ENCODE measurements at places on chromosomes 11 and 22. TPM values are rescaled to one million over a fixed set of nuclear protein-coding genes. Genes with fewer than 3 reads are reported as not detected.

DNA sequence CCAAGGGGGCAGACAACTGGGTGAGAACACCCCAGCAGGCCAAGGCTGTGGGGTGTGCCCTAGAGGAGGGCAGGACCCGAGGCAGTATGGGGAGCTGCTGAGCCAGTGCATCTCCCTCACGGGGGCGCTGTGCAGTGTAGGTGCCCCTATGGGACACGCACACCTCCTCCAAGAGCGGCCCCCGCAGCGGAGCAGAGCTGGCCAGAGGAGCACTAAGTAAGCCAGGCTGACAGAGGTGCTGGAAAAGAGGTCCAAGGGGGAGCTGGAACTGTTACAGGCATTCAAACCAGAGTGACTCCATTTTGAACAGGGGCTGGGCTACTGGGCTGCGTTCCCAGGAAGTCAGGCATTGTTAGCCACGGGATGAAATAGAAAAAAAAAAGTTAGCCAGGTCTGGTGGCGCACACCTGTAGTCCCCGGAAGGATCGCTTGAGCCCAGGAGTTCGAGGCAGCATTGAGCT lies 41.8 kb downstream of the TST start:
- peak; percentile 55 for DNase-seq
- H3K4me1 ChIP-seq = peaks cover 11% of the 10 kb centered on the region
- peak overlapping the region; percentile 88 for H3K27ac ChIP-seq
- H3K36me3 ChIP-seq = no peaks in the 10 kb centered on the region
- H3K4me3 ChIP-seq = peak overlapping the region; percentile 97
- H3K27me3 ChIP-seq = peaks cover 9% of the 10 kb centered on the region

DNA sequence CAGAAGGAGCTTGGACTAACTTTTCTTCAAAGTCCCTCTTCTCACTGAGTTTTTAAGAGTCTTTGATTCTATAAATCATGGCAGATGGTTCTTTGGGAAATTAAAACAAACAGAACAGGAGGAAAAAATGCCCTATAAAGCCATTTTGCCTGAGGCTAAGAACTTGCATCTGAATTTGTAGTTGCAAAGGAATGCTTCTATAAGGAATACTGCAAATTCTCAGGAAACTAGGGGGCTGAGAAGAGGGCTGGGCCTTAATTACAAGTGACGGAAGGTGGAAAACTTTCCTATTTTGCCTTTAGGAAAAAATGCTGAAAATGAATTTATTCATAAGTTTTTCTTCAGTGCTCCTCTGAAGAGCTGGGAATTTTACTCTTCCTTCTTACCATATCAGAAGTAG lies 90.0 kb upstream of the NARS2 start:
- H3K27ac ChIP-seq = no peak overlapping the region
- peaks cover 26% of the 10 kb centered on the region for H3K27me3 ChIP-seq
- H3K36me3 ChIP-seq = peaks cover 2% of the 10 kb centered on the region
- no peaks in the 10 kb centered on the region for H3K4me1 ChIP-seq
- DNase-seq = no peak

DNA sequence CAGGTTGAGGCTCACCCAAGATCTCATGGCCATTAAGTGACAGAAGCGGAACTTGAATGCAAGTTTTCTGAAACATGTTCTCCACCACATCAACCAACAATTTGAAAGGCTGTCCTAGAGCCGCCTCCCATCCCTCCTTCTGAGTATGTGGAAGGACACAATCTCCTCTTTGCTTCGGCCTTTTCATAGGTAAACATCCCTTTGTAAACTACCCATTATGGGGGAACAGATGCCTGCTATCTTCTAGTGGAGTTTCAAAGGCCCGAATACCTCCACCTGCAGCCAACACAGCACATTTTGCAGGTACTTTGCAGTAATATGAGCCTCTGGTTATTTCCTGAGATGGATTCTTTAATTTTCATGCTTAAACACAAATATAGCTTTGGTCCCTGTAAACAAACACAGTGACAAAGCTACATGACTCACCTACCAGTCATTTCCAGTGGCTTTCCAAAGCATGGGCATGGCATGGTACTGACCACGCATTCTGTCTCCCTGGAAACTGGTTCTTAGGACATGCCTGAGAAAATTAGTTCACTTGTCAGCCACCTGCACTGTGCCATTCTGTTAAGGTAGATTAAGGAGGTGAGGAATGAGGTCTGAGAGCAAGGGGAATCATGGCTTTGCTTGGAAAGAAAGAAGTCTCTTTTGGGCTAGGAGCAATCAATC lies 60.2 kb downstream of the EHF start:
- no peaks in the 10 kb centered on the region for H3K4me1 ChIP-seq
- no peak for DNase-seq
- H3K4me3 ChIP-seq = no peak overlapping the region
- no peak overlapping the region for H3K27ac ChIP-seq

Gene SHANK3
- total RNA-seq = 0.07 TPM
